Right ventricle myocardium superior (tissue), 1 donor: ENCODE measurements at places on chromosomes 2 and 18. TPM values are rescaled to one million over a fixed set of nuclear protein-coding genes. Genes with fewer than 3 reads are reported as not detected.

The LRP2 gene
- total RNA-seq = not detected

The MFF gene
- 87.2 TPM for total RNA-seq

The EIPR1 gene
- total RNA-seq = 8.4 TPM

The SSB gene
- 45.4 TPM for total RNA-seq

The EVX2 gene
- total RNA-seq = not detected

The LOXL3 gene
- 3.6 TPM for total RNA-seq

The UGT1A3 gene
- not detected for total RNA-seq

The ABCG5 gene
- total RNA-seq = not detected
